ENCODE measurements at places on chromosomes 3 and 15.

DNA sequence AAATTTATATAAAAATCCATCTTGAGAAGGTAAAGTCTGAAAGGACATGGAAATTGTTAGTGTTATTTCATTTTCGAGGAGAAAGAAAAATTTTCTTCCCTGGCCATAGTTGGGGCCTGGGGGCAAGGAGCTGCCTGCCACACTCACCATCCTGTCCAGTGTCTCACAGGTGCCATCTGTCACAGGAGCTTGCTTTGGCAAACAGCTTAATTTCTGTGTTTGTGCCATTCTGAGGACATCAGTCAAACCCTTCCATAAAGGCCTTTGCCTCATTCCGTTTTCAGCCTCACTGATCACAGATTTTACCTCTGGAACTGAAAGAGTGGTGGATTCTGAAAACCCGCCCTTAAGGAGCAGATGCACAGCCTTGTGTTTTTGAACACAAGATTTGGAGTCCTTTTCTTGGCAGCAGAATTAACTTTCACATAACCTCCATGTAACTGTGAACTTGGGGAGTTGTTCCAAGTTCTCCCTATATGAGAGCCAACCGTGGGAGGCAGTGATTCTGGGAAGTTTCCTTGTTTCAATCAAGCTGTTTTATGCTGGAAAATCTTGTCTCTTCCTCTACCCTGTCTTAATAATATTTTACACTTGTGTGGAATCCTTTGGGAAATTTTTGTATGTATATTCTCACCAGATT, 254.7 kb downstream of the CACNA2D3 start:
- no peak for DNase-seq

- DNase-seq = no peak
Observed at GRCh38 chr15:92159906-92160841, 233.5 kb upstream of the ST8SIA2 start.

- no peak for DNase-seq
Observed at GRCh38 chr15:50135031-50135551, 16.1 kb upstream of the ATP8B4 start.

DNA sequence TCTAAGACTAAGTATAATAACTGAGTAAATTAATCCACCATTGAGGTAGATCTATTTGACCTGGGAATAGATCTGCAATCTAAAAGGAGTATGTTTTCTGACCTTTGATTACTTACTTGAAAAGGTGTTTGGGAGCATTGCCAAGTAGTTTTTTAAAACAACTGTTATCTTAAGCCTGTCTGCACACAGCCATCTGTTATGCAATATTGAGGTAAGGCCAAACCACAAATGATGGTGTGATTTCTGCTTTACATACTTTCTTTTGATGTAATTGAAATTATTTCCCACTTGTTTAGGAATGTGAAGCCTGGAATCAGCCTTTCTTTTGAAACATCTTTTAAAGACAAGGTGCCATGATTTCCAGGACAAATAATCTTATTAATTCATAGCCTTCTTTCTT, 274.0 kb downstream of the BBX start:
- DNase-seq = no peak

GRCh38 chr3:65723011-65723410, 315.7 kb downstream of the MAGI1 start:
- no peak for DNase-seq

GRCh38 chr15:51924156-51925068, 47.2 kb downstream of the LEO1 start:
- no peak for DNase-seq
